ENCODE measurements at places on chromosomes 2 and 18.

GRCh38 chr2:230503798-230504197 is 87.8 kb downstream of the SP100 start:
- DNase-seq = no peak

- DNase-seq = no peak
Observed at GRCh38 chr2:147430408-147430807, 414.4 kb upstream of the ACVR2A start.

- no peak for DNase-seq
Observed at GRCh38 chr2:99382143-99382542, 45.0 kb downstream of the EIF5B start.

- DNase-seq = no peak
Observed at GRCh38 chr2:178448968-178449661, 1.9 kb downstream of the PRKRA start.

- DNase-seq = no peak
Observed at GRCh38 chr2:133026536-133027177, 356.7 kb upstream of the LYPD1 start.

- no peak for DNase-seq
Observed at GRCh38 chr18:56285387-56286065, 352.9 kb downstream of the TXNL1 start.

- DNase-seq = no peak
Observed at GRCh38 chr18:12092398-12093229, 1.0 kb upstream of the ANKRD62 start.

DNA sequence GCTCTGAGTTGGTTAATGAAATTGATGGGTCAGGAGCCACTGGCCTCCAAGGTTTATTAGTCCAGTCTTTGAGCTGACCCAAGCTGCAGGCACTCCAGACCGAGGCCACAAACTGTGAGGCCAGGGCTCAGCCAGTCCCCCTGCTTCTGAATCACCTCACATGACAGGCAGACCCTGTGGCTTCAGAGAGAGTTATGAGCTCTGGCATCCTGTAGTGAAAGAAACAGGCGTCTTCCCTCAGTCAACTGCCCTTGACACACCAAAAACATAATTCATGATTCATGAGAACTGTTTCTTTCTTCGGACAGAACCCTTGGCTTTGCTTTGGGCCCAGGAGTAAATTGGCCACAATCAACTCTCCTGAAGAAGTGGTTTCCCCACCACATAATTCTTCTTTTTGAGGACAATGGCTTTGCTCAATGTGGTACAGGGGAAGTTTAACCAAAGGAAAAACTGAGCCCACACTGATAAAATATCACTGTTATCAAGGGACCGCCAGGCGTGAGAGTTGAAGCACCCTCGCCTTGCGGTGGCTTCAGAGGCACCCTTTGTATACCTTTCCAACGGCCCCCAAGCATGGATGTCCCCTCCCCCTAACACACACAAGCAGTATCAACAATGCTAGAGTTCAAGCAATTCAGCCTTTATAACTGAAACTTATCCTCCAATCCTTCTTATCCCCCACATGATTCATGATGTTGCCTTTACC is 226.9 kb downstream of the CYRIA start:
- no peak for DNase-seq

DNA sequence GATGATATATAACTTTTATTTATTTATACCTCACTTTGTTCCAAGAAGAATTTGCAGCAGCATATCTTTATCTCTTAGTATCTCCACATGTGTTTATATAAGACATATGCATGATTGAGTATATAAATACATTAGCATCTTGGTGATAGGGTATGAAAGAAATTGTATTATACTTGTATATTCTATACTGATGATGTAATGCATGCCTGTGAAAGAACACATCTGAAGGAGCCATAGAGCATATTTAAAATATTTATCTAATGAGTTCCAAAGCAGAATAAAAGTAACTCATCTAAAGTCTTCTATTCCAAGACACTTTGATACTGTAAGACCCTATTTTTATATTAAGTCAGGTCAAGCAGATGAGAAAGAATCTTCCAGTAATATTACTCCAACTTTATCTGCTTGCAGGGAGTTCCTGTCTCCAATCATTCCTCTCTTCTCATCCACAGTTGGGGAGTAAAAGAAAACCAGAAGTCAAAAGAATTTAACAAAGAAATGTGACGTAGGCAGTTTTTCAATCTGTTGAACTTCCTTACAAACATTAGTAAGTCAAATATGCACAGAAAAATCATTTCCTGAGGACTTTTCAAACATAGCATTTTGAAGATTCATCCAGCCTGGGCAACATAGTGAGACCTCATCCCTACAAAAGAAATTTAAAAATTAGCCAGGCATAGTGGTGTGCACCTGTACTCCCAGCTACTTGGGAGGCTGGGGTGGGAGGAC is 76.7 kb downstream of the DTNB start:
- no peak for DNase-seq
